Fibroblast of skin of left biceps (primary cell): ENCODE measurements at places on chromosomes 6 and 20.

DNA sequence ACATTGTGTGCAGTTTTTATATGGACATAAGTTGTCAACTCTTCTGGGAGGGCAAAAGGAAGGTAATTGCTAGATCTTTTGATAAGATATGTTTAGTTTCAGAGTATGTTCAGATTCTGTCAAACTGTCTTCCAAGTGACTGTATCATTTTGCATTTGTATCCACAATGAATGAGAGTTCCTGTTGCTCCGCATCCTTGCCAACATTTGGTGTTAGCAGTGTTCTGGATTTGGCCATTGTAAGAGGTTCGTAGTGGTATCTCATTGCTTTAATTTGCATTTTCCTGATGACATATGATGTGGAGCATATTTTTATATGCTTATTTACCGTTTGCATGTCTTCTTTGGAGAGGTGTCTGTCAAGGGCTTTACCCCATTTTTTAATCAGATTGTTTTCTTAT is 150.2 kb downstream of the CDKAL1 start:
- no peak for DNase-seq

GRCh38 chr6:50097966-50098640 is 48.4 kb upstream of the DEFB112 start:
- DNase-seq = no peak

- DNase-seq = no peak
Measured at GRCh38 chr20:35319871-35320197, 27.6 kb upstream of the FAM83C start.

DNA sequence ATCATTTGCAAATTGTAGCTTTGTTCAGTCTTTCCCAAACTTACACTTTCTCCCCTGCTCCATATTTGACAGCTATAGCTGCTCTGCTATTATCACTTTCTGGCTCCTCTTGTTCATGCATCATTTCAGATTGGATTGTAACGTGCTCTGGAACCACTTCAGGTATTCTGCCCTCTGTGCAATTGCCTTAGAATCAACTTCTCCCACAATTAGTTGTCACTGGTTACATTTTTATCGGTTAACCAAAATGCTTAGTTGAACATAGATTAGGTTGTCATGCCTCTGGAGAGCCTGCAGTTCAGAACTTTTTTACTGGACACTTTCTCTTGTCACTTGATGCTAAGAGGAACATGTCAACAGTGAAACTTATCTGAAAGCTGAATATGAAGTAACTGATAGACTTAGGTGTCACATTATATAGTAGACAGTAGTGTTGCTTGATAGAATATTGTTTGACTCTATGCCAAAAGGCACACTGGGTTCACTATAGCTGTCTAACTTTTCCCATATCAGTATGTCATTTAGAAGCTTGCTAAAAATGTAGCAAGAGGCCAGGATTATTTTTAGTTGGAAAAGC is 127.7 kb upstream of the PTPRK start:
- no peak for DNase-seq

DNA sequence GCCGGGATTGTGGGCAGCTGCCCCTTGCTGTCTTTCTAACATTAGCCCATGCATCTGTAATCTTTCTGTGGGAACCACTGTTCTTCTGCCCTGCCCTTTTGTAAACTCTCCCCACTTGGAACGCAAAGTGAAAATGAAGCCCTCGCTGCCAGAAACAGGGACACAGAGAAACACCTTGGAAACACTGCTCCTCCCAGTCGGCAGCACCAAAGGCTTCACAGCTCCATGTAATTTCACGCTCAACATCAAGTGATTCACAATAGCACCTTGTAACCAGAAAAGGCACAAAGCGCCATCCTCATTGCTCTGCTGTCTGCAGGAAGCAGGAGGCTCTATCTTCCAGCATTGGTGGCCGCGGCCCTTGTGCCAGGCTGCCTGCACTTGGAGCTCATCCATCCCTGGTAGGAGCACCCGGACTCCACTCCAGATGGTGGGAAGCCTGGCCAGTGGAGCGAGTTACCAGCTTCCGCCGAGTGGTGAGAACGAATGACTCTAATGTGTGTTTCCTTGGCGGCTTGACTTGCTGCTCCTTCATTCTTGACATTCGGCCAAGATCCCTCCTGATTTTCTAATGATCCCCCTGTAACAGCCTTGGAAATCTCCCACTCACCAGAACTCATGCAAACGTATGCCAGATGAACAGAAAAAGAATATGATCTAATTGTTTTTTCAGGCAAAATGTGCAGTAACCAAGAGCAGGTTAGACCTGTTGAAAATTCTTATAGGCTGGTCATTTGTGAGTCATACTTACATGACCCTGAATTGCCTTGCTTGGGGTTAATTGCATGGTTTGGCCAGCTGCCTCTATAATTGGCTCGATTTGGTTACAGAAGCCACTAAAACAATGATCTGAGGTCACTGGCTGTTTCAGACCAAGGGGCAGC is 169.1 kb upstream of the CDYL start:
- no peak for DNase-seq

DNA sequence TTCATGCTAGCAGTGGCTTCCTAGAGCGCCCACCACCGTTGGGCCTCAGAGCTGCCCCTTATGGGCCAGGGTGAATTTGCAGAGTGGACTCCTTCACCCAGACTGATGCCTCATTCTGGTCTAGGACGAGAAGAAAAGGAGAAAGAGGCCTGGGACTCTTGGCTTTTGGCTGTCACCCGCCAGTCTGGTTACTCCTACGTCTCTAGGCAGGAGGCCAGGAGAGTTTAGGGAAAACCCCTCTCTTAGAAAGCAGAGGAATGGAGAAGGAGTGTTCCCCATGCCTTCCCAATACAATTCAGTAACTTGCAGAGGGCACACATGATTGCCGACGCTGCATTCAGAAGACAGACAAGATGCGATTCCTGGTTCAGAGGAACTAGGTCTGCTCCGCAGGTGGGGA is 70.1 kb downstream of the CDC5L start:
- no peak for DNase-seq

DNA sequence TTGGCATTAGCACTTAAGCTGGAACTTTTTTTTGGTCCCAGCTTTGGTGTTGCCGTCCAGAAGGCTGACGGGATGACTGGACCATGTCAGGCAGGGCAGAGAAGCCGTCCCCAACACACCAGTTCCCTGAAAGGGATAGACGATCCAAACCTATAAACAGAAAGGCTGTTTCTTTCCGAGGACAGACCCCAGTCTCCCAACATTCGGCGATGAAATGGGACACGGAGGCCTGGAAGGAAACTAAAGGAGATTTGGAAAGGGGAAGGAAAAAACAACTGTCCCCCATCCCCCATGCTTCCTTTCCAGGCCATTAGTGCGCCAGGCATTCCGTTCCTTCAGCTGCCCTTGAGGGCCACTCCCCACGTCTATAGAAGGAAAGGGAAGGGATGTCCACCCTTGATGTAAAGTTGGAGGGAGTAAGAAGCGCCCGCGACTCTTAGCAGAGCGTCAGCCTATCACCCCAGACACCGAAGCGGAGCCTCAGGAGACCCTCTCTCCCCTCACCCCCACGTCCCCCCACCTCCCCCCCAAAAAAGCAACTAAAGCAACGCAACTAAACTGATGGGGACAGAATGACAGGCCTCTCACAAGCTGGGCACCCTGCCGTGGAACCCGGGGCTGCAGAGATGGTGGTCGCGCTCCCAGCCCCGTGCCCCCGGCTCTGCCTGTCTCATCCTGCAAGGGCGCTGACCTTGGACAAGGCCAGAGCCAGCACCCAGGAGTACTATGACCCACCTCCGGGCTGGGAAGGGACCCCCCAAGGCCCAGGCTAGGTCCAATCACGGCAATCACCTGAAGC is 638 bp downstream of the BLCAP start:
- no peak for DNase-seq

- no peak for DNase-seq
Measured at GRCh38 chr20:46720019-46720418, 10.6 kb downstream of the SLC2A10 start.

DNA sequence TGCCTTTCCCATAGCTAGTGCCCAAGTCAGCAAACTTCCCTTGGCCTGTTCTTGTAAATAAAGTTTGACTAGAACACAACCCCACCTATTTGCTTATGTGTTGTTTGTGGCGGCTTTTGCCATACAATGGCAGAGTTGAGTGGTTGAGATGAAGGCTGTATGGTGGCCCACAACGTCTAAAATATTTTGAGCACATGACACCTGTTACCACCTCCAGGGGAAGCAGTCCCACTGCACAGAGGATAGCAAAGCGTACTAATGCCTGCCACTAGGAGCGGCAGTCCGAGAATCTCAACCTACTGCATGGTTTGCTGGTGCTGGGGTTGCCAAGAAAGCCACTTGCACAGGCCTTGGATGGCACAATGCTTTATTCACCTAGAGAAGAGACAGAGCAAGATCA is 58.6 kb downstream of the TGM2 start:
- DNase-seq = no peak

- no peak for DNase-seq
Measured at GRCh38 chr6:142612956-142613355, 311.1 kb downstream of the ADGRG6 start.
